ENCODE measurements at places on chromosomes 6 and 20.

DNA sequence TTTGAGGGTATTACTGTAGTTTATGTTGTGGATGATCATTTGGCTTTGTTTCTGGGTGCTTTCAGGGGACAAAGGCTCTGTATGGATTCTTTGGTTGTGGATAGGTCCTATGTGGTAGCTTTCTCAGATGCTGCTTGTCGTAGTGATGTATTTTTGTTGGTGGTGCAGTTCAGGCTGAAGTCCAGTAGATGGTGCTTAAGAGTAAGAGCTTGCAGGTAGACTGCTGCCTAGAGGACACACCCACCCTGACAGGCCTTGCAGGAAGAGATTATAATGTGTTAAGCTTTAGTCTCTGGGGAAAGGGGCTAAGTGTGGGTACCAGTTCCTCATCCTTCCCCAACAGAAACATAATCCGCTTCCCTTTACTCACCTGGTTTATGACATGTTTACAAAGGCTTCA lies 62.6 kb upstream of the ADGRB3 start:
- H3K4me1 ChIP-seq = no peaks in the 10 kb centered on the region
- no peaks in the 10 kb centered on the region for H3K36me3 ChIP-seq

- H3K27ac ChIP-seq = peak overlapping the region; percentile 57
- peaks cover 32% of the 10 kb centered on the region for H3K4me1 ChIP-seq
- H3K27me3 ChIP-seq = no peaks in the 10 kb centered on the region
- no peaks in the 10 kb centered on the region for H3K36me3 ChIP-seq
- no peak overlapping the region for H3K4me3 ChIP-seq
These were observed 41.2 kb downstream of the FAM184A start for GRCh38 chr6:119037264-119037663.

GRCh38 chr20:54204481-54204880 lies 3.4 kb upstream of the PFDN4 start:
- no peak overlapping the region for H3K27ac ChIP-seq
- H3K27me3 ChIP-seq = no peaks in the 10 kb centered on the region
- no peak for DNase-seq
- no peak overlapping the region for H3K4me3 ChIP-seq

GRCh38 chr6:10676403-10676802 lies 18.0 kb downstream of the C6orf52 start:
- H3K4me1 ChIP-seq = no peaks in the 10 kb centered on the region
- H3K4me3 ChIP-seq = no peak overlapping the region
- H3K36me3 ChIP-seq = no peaks in the 10 kb centered on the region
- DNase-seq = no peak
- no peak overlapping the region for H3K27ac ChIP-seq
- H3K27me3 ChIP-seq = no peaks in the 10 kb centered on the region

- H3K4me3 ChIP-seq = no peak overlapping the region
- no peak for DNase-seq
- H3K27me3 ChIP-seq = no peaks in the 10 kb centered on the region
These were observed 89.9 kb downstream of the TULP4 start for GRCh38 chr6:158402184-158402583.

GRCh38 chr20:9474835-9475415 lies 39.5 kb upstream of the LAMP5 start:
- no peaks in the 10 kb centered on the region for H3K36me3 ChIP-seq
- no peak overlapping the region for H3K4me3 ChIP-seq
- H3K4me1 ChIP-seq = no peaks in the 10 kb centered on the region
- no peak for DNase-seq
- H3K27me3 ChIP-seq = no peaks in the 10 kb centered on the region

GRCh38 chr6:155222506-155222905 lies 41.3 kb upstream of the CLDN20 start:
- DNase-seq = no peak
- H3K36me3 ChIP-seq = no peaks in the 10 kb centered on the region
- no peak overlapping the region for H3K4me3 ChIP-seq

Measured in cardiac muscle cell (in vitro differentiated cells and primary cell).